ENCODE measurements at places on chromosomes 3 and 15. TPM values are rescaled to one million over a fixed set of nuclear protein-coding genes. Genes with fewer than 3 reads are reported as not detected.

GRCh38 chr3:105785803-105786202 is 83.0 kb downstream of the CBLB start:
- H3K27me3 ChIP-seq: peaks cover 3% of the 10 kb centered on the region
- H3K36me3 ChIP-seq: no peaks in the 10 kb centered on the region
- H3K4me1 ChIP-seq: peaks cover 27% of the 10 kb centered on the region
- H3K27ac ChIP-seq: no peak overlapping the region

- peaks cover 4% of the 10 kb centered on the region for H3K27me3 ChIP-seq
These were observed 74.5 kb upstream of the HERC1 start for GRCh38 chr15:63908281-63908680.

DNA sequence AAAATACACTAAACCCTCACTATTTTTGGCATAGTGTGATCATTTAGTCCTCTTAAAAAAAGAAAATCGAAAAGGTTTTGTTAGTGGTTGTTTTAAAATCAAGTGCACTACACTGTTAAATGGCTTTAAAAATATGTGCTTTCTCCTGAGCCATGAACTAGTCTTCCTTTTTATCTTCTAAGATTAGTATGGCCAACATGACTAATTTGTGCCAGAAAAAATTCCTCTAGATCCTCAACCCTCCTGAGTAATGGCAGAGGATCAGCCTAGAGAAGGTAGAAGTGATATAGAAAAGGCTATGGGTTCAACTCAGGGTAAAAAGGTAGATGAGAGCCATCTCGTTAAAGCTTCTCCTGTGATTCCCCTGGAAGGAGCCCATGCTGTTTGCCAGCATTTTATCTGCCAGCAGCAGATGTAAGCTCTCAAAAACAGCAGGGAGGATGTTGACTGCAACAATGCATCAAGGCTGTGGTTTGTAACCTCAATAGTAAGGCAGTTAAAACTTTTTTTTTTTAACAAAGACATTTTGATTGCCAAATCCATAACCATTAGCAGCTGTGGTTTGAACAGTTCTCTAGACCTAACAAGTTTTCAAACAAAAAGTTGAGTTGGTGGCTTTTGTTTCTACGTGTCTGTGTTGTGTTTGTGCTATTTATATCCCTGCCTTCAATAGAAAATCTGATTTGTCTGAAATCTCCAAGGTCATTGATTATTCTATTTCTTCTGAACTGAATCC is 30.2 kb upstream of the ZNF609 start:
- H3K4me1 ChIP-seq: peaks cover 10% of the 10 kb centered on the region
- no peak for DNase-seq
- H3K36me3 ChIP-seq: no peaks in the 10 kb centered on the region
- H3K4me3 ChIP-seq: no peak overlapping the region
- peaks cover 1% of the 10 kb centered on the region for H3K27me3 ChIP-seq
- peak overlapping the region; percentile 46 for H3K27ac ChIP-seq

DNA sequence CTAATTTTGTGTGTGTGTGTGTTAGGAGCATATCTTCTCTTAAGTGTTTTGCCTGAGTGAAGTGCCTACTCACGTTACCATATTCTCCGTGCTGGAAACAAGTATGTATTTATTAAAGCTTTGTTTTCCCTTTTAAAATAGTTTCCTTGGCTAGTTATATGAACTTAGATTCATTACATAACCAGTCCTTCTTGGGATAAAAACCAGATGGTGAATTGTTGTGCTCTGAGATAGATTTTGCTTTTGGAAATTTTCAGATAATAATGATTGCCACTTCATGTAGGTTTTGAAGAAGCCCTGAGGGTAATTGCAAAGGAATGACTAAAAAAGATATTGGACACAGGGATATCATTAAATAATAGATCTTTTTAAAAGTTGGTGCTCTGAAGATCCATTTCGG is 390.2 kb upstream of the SGO1 start:
- peaks cover 2% of the 10 kb centered on the region for H3K27me3 ChIP-seq
- no peak for DNase-seq
- no peaks in the 10 kb centered on the region for H3K36me3 ChIP-seq

DNA sequence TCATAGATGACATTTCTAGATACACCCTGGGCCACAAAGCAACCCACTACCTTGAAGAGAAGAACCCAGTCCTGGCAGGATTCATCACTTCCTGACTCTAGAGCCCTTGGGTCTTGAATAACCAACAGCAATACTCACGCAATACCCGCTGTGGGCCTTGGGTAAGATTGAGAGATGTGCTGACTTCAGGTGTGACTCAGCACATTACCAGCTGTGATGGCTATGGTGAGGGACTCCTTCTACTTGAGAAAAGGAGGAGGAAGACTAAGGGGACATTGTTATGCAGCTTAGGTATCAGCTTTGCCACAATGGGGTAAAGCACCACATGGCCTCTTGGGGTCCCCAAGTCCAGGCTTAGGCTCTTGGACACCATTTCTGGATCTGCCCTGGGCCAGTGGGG is 14.9 kb downstream of the C3orf33 start:
- H3K27ac ChIP-seq: no peak overlapping the region
- H3K36me3 ChIP-seq: peaks cover 16% of the 10 kb centered on the region
- H3K27me3 ChIP-seq: peaks cover 2% of the 10 kb centered on the region
- peaks cover 2% of the 10 kb centered on the region for H3K4me1 ChIP-seq

DNA sequence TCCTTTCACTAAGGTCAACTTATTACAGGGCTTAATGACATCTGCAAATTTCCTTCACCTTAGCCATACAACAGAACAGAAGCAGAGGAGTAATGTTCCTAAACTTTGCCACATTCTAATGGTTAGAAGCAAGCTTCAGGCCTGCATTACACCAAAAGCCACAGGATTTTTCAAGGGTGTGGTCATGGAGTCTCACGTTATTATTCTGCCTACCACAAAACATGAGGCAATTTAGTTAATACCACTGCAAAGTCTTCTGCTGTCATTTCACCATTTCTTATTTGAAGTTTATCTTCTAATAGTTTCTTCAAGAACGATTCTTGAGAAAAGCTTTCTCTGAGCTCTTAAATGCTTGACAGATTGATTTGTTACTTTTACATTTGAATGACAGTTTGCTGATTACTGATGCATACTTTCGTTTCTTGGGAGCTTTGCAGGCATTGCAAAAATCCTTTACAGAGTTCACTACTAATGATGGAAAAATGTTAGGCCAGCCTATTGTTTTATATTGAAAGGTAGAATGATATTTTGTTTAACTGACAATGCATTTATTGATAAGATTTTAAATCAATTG is 1257.1 kb downstream of the NSUN3 start:
- H3K4me3 ChIP-seq: no peak overlapping the region
- DNase-seq: no peak
- no peaks in the 10 kb centered on the region for H3K4me1 ChIP-seq
- peaks cover 11% of the 10 kb centered on the region for H3K36me3 ChIP-seq
- H3K27ac ChIP-seq: no peak overlapping the region

The LRRC2 gene
- total RNA-seq: not detected

The ANKRD63 gene
- not detected for total RNA-seq

- no peak for DNase-seq
- peaks cover 2% of the 10 kb centered on the region for H3K4me1 ChIP-seq
- peaks cover 6% of the 10 kb centered on the region for H3K36me3 ChIP-seq
- no peak overlapping the region for H3K4me3 ChIP-seq
- H3K27ac ChIP-seq: no peak overlapping the region
These were observed 96.5 kb downstream of the ZNF621 start for GRCh38 chr3:40621252-40621651.

DNA sequence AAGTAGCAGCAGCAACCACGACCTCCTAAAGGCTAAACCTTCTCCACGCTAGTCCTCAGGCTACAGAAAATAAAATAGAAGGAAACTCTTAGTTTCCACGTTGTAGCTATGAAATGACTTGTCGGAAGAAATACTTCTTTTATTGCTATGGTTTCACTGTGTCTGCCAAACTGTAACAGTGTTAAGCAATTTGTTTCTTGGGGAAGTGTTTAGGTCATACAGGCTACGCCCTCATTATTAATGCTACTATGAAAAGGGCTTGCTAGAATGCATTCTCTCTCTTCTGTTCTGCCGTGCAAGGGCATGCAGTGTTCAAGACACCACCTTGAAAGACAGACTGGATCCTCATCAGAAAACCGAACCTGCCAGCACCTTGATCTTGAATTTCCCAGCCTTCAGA is 462.7 kb downstream of the PLOD2 start:
- H3K36me3 ChIP-seq: no peaks in the 10 kb centered on the region
- H3K27me3 ChIP-seq: no peaks in the 10 kb centered on the region
- H3K4me1 ChIP-seq: peaks cover 9% of the 10 kb centered on the region

The TMEM45A gene
- total RNA-seq: 0.61 TPM

- peaks cover 2% of the 10 kb centered on the region for H3K4me1 ChIP-seq
- DNase-seq: no peak
- H3K27me3 ChIP-seq: no peaks in the 10 kb centered on the region
- no peak overlapping the region for H3K27ac ChIP-seq
- H3K4me3 ChIP-seq: no peak overlapping the region
These were observed 277.7 kb upstream of the ZNF717 start for GRCh38 chr3:76063019-76063418.

All from glutamatergic neuron (in vitro differentiated cells).